ENCODE measurements at places on chromosomes 13 and 19. TPM values are rescaled to one million over a fixed set of nuclear protein-coding genes. Genes with fewer than 3 reads are reported as not detected.

Gene WDR62
- 6.1 TPM for total RNA-seq

Gene PROZ
- not detected for total RNA-seq

Gene CEACAM20
- total RNA-seq: not detected

Gene PNMA8A
- 0.22 TPM for total RNA-seq
